Femur (tissue), 1 donor: ENCODE measurements at places on chromosomes 16 and 17.
A peak's percentile ranks its signal among the peaks of the same experiment; 100 is the strongest.

GRCh38 chr17:48374650-48375230, 55.3 kb downstream of the SKAP1 start:
- no peak for DNase-seq

GRCh38 chr17:2685696-2686095, 25.9 kb downstream of the CLUH start:
- DNase-seq: no peak

GRCh38 chr16:1430214-1430758, 592 bp upstream of the PERCC1 start:
- DNase-seq: no peak

- no peak for DNase-seq
Measured at GRCh38 chr17:62014526-62014925, 50.6 kb downstream of the MED13 start.

GRCh38 chr16:78679546-78679945, 580.1 kb downstream of the WWOX start:
- DNase-seq: no peak

GRCh38 chr17:68657166-68657565, 56.0 kb upstream of the FAM20A start:
- DNase-seq: peak; percentile 19

DNA sequence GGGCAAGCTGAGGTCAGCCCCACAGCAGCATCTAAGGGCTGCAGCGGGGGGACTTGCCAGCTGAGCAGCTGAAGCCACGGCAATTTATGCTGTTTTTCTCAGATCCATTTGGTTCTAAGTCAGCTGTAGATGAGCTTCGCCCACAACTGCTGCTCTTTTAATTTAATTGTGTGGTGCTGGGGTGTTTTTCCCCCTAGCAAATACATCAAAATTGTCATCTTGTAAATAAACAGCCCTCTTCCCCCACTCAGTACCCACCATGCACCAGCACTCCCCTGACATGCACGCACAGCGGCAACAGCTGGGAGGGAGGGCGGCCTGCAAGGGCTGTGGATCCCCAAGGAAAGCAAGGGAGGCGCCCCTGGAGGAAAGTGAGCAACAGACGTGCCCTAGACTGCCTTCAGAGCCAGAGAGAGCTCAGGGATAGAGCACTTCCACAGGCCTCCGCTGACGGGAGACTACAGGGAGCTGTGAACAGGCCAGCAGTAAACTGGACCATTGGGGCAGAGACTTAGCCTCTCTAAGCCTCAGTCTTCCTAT, 149.5 kb downstream of the TMEM132E start:
- no peak for DNase-seq

GRCh38 chr17:20158580-20158979, 149.4 kb downstream of the SPECC1 start:
- DNase-seq: no peak

GRCh38 chr16:13611596-13611995, 308.4 kb upstream of the ERCC4 start:
- DNase-seq: no peak

DNA sequence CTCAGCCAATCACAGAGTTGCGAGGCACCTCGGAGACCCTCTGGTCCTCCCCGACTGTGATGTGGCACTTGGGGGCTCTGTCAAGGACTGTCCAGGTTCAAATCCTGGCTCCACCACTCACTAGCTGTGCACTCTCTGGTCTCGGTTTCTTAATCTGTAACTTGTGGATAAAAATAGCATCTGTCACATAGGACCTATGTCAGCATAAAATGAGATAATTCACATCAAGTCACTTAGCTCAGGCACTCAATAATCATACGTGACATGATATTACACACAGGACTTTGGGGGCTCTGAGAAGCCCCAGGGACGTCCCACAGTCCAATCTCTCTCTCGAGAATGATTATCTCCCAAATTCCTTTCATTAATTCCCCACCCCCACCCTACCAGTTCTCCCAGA, 166.4 kb downstream of the COPRS start:
- no peak for DNase-seq

DNA sequence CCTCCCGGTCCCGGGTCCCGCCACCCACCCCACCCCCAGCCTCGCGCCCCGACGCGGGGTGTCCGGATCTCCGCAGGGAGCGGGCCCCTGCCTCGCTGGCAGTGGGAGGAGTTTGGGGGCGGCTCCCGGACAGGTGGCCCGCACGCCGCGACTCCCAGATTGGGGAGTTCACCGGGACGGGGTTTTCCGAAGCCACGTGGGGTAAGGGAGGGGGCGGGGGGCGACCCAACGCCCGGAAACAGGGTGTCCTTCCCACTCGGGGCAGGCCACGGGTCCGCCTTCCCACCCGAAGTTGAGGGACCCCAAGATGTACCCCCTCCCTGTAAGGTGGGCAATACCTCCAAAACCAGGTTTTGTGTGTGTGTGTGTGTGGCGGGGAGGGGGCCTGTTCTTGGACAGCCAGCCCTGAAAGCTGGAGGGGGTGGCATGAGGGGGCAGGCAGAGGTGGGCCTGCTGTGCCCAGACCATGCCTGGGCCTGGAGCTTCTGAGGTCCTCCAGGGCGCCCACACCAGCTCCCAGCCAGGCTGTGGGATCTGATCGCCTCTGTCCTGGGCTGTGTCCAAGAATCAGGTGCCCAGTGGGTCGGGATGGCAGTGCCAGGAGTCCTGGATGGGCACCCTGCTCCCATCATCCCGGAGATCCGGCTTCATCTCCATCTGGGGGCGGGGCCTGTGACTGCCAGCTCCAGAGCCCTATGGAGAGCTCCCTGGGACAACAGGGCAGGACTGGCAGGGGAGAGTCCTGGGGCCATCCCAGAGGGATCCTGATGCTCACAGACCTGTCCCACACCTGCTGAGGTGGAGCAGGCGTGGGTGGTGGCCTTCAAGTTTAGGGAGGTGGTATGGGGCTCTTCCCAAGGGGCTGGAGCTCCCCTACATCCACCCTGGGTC, 767 bp downstream of the SYNGR2 start:
- DNase-seq: peak; percentile 59

DNA sequence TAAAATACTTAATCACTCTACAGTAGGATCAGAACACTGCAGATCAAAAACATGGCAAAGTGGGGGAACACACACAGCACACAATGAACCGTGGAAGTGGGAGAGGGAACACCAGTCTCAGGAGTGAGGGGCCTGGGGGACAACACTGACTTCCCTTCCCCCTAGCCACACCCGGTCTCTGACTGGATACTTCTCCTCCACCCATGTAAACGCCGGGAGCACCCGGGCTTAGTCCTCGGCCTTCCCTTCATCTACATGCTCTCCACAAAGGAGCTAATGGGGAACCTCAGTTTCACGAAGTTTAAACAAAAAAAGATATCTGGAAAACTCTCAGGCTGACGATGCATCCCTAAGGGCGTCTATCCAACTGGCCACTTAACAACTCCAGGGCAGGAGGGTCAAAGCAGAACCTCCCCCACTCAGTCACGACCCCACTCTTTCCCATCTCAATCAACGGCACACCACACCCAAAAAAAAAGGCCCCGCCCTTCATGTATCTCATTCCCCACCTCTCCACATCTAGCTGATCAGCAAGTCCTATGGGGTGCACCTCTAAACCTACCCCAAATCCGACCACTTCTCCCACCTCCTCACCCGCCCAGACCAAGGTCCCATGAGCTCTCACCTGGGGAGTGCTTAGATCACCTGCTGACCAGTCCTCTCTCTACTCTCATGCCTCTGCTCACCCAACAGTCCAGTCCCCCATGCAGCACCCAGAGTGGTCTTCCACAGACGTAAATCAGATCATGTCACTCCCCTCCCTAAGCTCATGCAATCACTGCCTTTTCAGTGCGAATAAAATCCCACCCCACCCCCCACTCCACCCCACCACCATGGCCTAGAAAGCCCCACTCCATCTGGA, 7.4 kb downstream of the ZDHHC7 start:
- DNase-seq: no peak

GRCh38 chr17:39026980-39027451, 59.8 kb upstream of the FBXO47 start:
- peak; percentile 67 for DNase-seq

DNA sequence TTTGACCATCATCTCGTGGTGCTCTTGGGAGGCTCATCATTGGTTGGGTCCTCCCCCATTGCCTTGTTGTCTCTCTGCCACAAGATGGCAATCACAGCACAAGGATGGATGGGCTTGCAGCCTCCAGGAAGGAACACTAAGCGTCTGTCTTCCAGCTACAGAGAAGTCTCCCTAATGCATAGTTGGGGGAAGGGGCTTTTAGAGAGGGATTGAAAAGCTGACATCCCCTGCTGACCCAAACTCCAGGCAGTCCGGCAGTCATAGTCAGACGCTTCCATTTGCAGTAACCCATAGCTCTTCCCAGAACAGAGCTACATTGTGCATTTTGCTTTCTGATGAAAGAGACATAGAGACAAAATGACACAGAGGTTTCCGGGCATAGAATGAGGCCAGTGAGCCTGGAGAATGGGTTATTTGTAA, 111.4 kb downstream of the UTP18 start:
- peak; percentile 71 for DNase-seq

DNA sequence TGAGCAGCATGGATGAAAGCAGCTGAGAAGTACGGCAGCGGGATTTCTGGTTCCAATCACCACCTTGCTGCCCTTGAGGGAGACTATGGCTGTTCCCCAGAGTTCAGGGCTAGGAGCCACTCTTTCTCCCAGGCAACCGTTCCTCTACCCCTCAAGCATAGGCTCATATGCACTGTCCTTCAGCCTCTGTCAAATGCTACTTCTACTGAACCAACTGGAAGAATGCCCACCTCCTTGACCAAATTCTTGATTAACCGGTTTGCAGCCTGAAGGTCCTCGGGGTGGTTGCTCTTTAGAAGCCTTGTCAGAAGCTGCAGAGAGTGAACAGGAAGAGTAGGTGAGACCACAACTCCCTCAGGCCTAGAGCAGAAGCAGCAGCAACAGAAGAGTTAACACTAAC, 23.8 kb downstream of the GGA2 start:
- no peak for DNase-seq

DNA sequence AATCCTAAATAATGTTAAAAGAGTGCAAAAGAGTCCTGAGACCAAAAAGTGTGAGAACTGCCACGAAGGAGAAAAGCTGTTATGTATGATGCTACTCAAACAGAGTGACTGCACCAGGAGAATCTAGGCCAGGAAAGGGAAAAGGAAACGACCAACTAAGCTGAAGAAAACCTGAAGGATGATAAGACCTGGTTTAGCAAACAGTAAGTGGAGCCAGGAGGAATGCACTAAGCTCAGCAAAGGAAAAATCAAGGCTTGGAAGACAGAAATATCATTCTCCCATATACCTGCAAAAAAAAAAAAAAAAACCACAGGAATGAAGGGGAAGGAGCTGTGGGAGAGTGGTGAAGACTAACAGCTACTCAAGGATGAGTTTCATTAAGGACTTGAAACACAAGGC, 21.1 kb downstream of the CMC2 start:
- DNase-seq: no peak

DNA sequence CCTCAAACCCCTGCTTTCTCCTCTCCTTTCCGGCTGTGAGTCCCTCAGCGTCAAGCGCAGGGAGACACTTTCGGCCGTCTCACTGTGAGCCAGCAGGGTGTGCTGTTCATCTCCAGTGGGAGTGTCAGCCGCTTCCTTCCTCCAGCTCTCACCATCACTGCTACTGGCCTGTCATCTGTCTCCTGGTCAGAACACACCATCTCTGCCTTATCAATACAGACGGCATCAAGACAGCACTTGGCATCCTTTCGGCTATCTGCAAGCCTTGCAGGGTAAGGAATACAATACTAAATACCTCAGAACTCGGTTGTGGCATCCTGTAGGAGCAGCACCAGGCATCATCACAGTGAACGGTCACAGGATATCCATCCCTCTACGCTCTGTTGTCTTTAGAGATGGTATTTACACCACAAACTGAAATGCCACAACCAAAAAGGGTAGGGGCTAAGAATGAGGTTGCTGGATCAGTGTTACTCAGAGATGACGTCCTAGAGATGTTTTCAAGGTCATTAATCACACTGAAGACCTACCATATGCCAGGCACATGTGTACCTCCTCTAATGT, 20.7 kb upstream of the CMTM4 start:
- peak; percentile 53 for DNase-seq

- DNase-seq: no peak
Measured at GRCh38 chr17:50356892-50357510, 11.1 kb downstream of the XYLT2 start.

DNA sequence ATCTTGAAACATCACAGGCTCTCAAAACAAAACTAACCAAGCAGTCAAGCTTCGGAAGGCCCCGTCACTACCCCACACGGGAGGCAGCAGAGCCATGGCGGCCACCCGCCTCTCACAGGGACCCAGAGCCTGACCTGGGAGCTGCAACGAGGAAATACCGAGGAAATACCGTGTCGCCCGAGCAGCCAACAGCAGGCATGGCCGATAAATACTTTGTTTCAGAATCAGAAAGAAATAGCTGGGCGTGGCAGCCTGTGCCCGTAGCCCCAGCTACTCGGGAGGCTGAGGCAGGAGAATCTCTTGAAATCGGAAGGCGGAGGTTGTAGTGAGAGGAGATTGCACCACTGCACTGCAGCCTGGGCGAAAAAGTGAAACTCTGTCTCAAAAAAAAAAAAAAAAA, 6.9 kb downstream of the LMF1 start:
- DNase-seq: no peak

DNA sequence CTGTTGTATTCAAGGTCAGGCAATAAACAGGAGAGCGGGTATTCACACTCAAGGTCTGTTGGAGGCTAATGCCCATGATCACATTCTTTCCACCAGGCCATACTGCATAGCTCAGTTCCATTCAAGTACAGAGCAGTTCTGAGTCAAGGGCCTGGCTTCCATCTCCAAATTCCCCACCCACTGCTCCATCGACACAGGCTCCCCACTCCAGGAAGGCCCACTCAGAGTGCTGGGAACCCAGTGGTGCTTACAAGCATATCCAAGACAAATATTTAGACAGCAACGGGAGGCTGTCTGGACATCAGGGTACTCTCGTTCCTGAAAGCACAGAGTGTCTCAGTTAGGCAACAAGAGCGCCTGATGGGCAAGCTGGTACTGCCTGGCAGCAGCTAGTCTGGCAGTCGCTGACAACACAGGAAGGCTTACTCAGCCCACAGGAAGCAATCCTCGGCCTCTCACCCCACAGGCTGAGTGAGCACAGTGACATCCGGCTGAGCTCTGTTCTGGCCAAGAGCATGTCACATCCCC, 40.9 kb downstream of the RFFL start:
- DNase-seq: peak; percentile 73

DNA sequence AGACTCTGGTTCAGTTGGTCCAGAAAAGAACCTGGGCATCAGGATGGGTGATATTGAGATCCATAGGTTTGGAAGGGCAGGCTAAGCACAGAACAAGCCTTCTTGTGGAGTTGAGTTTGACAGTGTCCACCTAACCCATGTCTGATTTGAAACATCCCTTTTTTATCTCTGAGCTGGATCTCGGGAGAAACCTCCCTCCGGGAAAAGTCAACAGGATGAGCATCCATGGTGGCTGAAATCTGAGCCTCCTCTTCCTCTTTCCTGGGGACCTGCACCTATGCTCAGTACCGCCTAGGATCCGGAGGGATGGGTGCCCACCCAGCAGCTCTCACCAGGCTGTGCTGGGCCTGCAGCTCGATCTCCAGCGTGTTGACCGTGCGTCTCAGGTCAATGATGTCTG, 3.4 kb downstream of the KRT32 start:
- DNase-seq: no peak

DNA sequence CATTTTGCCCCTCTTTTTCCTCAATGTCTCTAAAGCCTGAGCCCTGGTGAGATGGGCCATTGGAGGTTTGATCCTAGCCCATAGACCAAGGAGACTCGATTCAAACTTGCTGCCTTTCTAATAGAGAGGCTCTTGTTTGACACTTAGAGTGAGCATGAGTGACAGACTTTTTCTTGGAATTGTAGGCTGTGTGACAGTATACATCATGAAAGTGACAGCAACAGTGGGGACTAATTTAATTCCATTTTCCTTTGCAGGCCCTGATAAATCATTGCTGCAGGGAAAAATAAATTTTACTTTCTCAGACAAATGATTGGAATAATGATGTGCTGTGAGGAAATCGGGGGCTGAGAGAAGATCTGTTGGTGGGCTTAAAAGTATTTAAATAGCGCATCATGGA, 169.0 kb upstream of the NOL11 start:
- no peak for DNase-seq
